ENCODE measurements at places on chromosomes 4 and X. TPM values are rescaled to one million over a fixed set of nuclear protein-coding genes. Genes with fewer than 3 reads are reported as not detected.
A peak's percentile ranks its signal among the peaks of the same experiment; 100 is the strongest.

Gene BGN
- total RNA-seq: not detected

Gene BMPR1B
- not detected for total RNA-seq

Gene CCDC160
- not detected for total RNA-seq

Gene SSX4
- not detected for total RNA-seq

Gene UNC5C
- total RNA-seq: not detected

Gene ATP6AP2
- total RNA-seq: 66.5 TPM

Gene CSAG1
- total RNA-seq: not detected

Gene KIF4A
- total RNA-seq: 19.4 TPM

Gene CASP3
- 84.8 TPM for total RNA-seq

Gene STATH
- total RNA-seq: not detected

Gene SH3BGRL
- 35.9 TPM for total RNA-seq

DNA sequence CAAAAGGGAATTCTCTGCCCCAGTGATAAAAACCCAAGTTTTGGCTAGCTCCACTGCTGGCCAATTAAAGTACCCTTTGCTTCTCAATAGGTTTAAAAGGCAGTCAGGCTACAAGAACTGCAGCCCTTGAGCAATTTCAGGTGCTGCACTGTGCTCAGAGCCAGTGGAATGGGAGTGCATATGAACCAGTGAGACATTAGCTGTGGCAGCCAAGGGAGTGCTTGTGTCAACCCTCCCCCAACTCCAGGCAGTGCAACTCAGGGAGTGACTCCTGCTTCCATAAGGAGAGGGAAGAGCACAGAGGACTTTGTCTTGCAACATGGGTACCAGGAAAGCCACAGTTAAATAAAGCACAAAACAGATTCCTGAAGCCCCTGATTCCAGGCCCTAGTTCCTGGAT, 61.6 kb upstream of the VAMP7 start:
- H3K4me1 ChIP-seq: peaks cover 2% of the 10 kb centered on the region
- no peak for DNase-seq
- no peaks in the 10 kb centered on the region for H3K36me3 ChIP-seq
- H3K27me3 ChIP-seq: peaks cover 11% of the 10 kb centered on the region
- H3K27ac ChIP-seq: no peak overlapping the region
- no peak overlapping the region for H3K4me3 ChIP-seq

DNA sequence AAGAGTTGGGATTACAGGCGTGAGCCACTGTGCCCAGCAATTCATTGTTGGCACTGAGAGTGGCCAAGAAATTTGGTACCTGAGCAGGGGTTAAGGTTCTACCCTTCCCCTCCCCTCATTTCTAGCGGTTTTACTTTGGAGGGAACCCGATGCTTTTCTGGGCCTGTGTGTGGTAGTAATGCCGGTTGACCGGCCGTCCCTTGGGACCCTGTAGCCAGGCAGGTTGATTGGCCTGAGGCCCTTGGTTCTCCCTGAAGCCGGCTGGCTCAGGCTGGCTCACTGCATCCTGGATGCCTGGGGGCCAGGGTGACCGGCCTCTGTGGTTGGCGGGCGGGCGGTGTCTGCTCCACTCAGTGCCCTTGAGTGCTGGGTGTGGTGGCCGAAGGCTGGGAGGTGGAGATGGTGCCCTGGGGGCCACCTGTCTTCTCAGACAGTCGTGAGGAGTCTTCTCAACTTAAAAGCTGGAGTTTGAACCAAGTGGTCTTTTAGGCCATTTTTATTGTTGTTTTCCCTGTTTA, 45.6 kb downstream of the RGS12 start:
- no peak overlapping the region for H3K4me3 ChIP-seq
- peak; percentile 44 for DNase-seq
- no peak overlapping the region for H3K27ac ChIP-seq
- H3K36me3 ChIP-seq: no peaks in the 10 kb centered on the region
- H3K27me3 ChIP-seq: peaks cover 2% of the 10 kb centered on the region

DNA sequence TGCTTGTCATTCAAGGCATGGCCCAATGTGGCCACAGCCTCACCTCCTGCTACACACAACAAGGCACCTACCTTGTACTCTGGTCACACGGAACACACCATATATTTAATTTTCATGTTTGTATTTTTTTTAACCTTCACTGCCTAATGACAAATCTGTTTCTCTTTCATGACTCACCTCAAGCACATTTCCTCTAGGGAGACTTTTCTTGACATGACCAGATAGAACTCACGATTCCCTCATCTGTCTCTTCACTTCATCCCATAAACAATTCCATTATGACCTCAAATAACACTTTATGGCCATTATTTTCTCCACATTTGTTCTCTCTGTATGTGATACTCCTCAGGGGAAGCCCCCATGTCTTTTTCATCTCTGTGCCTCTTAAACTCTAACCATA, 11.1 kb downstream of the DRP2 start:
- no peak for DNase-seq
- no peaks in the 10 kb centered on the region for H3K27me3 ChIP-seq
- H3K27ac ChIP-seq: no peak overlapping the region
- no peaks in the 10 kb centered on the region for H3K36me3 ChIP-seq

DNA sequence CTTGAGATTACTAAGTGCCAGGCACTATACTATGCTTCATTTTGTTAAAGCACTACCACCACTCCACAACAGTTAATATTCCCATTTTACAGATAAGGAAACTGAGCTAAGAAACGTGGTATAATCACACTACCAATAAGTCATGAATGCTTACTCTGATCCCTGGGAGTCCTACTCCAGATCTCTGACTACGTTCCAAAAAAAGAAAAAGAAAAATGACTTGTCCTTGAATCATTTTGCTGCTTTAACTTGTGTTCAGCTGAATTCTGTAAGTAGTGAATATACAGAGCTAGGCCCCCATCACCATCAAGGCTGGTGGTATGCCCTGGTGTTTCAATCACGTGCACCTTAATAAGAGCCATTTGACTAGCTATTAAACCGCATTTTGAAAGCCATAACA, 39.4 kb downstream of the LDB2 start:
- no peaks in the 10 kb centered on the region for H3K36me3 ChIP-seq
- DNase-seq: no peak
- no peaks in the 10 kb centered on the region for H3K27me3 ChIP-seq
- no peaks in the 10 kb centered on the region for H3K4me1 ChIP-seq

- H3K36me3 ChIP-seq: no peaks in the 10 kb centered on the region
- no peak for DNase-seq
- no peak overlapping the region for H3K27ac ChIP-seq
- H3K4me1 ChIP-seq: no peaks in the 10 kb centered on the region
Observed at GRCh38 chrX:31590581-31591114, 518.8 kb upstream of the FTHL17 start.

DNA sequence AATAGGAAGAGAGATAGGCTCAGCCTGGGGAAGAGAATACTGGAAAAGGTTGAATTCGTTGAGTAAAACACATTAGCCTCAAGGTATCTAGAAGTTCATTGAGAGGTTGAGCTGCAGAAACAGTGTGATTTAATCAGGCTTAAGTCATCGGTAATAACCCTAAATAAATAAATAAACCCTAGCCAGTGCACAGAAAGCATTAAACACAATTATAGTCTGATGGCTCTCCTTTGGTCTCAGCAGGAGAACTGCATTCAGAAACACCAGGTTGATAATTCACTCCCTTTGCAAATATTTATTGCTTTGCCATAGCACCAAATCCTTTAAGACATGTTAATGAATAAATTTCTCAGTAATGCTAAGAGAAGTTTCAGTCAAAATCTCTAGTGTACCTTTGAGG, 9.6 kb downstream of the DCX start:
- no peaks in the 10 kb centered on the region for H3K27me3 ChIP-seq
- H3K4me3 ChIP-seq: no peak overlapping the region
- no peak for DNase-seq
- H3K4me1 ChIP-seq: no peaks in the 10 kb centered on the region
- H3K36me3 ChIP-seq: no peaks in the 10 kb centered on the region
- no peak overlapping the region for H3K27ac ChIP-seq

DNA sequence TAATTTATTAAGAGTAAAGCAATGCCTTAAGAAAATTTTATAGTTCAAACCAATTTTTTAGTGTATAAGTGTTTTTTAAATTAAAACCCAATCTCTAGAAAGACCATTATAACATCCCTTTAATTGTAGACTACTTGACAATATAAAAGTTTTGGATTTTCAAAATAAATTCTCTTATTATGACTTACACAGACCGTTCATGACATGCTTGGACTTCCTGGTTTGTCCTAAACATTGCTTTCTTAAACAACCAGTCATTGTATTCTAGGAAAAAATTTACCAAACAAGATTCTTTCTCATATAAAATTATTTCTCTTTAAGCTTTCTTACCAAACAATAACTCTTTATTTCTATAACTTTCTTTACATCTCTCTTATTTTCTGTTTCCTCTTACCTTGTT, 49.0 kb upstream of the CXorf51A start:
- H3K4me1 ChIP-seq: no peaks in the 10 kb centered on the region
- no peak overlapping the region for H3K27ac ChIP-seq
- H3K4me3 ChIP-seq: no peak overlapping the region
- H3K27me3 ChIP-seq: no peaks in the 10 kb centered on the region
- H3K36me3 ChIP-seq: no peaks in the 10 kb centered on the region

GRCh38 chr4:90025248-90025647, 101.9 kb upstream of the CCSER1 start:
- no peak overlapping the region for H3K4me3 ChIP-seq
- H3K27ac ChIP-seq: no peak overlapping the region
- no peaks in the 10 kb centered on the region for H3K4me1 ChIP-seq

- no peaks in the 10 kb centered on the region for H3K27me3 ChIP-seq
- peaks cover 58% of the 10 kb centered on the region for H3K36me3 ChIP-seq
- H3K27ac ChIP-seq: no peak overlapping the region
- peaks cover 8% of the 10 kb centered on the region for H3K4me1 ChIP-seq
Observed at GRCh38 chr4:103137446-103137827, 37.8 kb upstream of the BDH2 start.

DNA sequence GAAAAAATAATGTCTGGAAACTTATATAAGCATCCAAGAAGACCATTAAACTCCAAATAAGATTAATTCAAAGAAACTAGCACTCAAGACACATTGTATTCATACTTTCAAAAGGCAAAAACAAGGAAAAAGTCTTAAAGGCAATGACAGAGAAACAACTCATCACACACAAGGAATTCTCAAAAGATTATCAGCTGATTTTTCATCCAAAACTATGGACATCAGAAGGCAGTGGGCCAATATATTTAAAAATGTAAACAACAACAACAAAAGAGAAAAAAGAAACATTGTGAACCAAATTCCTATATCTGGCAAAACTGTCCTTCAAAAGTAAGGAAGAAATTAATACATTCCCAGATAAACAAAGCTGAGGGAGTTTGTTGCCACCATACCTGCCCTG, 711.4 kb upstream of the GALNTL6 start:
- H3K27me3 ChIP-seq: no peaks in the 10 kb centered on the region
- no peaks in the 10 kb centered on the region for H3K4me1 ChIP-seq
- H3K27ac ChIP-seq: no peak overlapping the region

DNA sequence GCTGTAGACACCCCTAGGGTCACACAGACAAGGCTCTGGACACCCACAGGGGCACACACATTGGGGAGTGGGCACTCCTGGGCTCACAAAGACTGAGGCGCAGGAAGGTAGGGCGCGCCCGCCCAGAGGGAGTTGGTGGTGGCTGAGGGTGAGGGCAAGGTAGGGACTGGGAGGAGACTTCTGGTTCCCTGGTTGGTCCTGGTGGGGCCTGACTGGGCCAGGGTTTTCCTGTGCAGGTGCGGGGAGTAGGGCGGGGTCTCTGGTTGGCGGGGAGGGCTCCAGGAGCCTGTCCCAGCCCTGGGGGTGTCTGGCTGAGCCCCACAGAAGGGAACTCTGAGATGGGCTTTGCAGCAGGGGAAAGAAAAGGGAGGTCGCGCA, 6.7 kb upstream of the WAS start:
- H3K36me3 ChIP-seq: peaks cover 5% of the 10 kb centered on the region
- peak overlapping the region; percentile 95 for H3K4me3 ChIP-seq
- peak; percentile 71 for DNase-seq
- H3K4me1 ChIP-seq: peaks cover 14% of the 10 kb centered on the region

- no peaks in the 10 kb centered on the region for H3K4me1 ChIP-seq
- no peak overlapping the region for H3K27ac ChIP-seq
- DNase-seq: no peak
- H3K4me3 ChIP-seq: no peak overlapping the region
- no peaks in the 10 kb centered on the region for H3K27me3 ChIP-seq
Observed at GRCh38 chr4:147674496-147674895, 9.5 kb downstream of the PRMT9 start.

DNA sequence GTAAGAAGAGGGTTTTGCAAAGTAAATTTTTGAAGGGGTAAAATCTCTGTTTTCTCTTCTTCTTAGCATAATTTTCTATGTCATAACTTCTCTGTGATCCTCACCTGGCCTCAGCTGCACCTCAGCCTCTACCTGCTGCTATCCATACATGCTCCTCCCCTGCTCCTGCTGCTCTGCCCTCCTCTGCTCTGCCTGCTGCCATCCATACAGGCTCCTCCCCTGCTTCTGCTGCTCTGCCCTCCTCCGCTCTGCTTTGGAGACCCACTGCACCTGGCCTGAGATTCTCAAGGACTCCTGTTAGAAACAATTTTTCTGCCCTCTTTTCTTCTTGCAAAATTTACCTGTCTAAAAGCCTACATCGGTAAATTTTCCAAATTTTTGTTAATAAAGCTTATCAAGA, 388.6 kb upstream of the PITX2 start:
- DNase-seq: no peak
- no peaks in the 10 kb centered on the region for H3K27me3 ChIP-seq
- no peaks in the 10 kb centered on the region for H3K4me1 ChIP-seq
- H3K27ac ChIP-seq: no peak overlapping the region

DNA sequence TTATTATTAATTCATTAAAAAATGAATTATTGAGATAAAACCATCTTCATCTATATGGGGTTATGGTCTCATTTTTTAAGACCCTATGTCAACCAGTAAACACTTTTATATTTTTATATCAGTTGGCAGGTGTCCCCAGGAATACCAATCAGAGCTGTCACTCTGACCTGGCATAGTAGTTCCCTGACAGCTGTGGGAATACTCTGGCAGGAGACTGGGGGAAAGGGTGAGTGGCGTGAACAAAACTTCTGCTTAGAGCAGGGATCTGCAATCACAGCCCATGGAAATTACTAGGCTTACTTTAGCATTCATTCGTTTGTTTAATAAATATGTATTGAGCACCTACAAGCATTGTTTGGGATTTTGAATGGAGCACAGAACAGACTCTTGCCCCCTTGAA, 254.1 kb upstream of the KLF3 start:
- peaks cover 17% of the 10 kb centered on the region for H3K27me3 ChIP-seq
- no peaks in the 10 kb centered on the region for H3K36me3 ChIP-seq
- no peak for DNase-seq

- no peak overlapping the region for H3K27ac ChIP-seq
- H3K4me1 ChIP-seq: peaks cover 23% of the 10 kb centered on the region
Observed at GRCh38 chr4:10677796-10678497, 6.6 kb downstream of the CLNK start.

DNA sequence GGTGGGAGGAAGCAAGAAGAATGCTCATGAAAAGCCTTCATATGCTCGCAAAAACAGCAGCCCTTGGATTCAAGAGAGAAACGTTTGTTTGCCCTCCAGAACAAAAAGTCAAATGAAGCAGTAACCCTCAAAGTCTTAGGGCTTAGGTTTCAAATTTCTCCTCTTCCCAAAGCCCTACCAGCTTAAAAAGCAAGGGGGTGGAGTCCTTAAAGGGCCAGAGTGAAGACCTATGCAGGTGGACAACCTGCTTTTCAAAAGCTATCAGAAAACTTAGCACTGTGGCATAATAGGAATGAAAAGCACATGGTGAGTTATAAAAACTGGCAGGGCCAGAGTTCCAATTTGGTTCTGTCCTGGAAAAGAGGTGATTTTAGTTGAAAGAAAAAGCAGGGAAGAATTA, 253.3 kb downstream of the NAP1L3 start:
- H3K4me1 ChIP-seq: no peaks in the 10 kb centered on the region
- H3K4me3 ChIP-seq: no peak overlapping the region
- DNase-seq: no peak
- no peaks in the 10 kb centered on the region for H3K36me3 ChIP-seq
- no peak overlapping the region for H3K27ac ChIP-seq

GRCh38 chrX:120561634-120562568, 1.1 kb upstream of the CUL4B start:
- H3K36me3 ChIP-seq: peaks cover 4% of the 10 kb centered on the region
- no peaks in the 10 kb centered on the region for H3K27me3 ChIP-seq
- H3K27ac ChIP-seq: peak overlapping the region; percentile 99
- DNase-seq: no peak
